ENCODE measurements at places on chromosomes 3 and 15. TPM values are rescaled to one million over a fixed set of nuclear protein-coding genes. Genes with fewer than 3 reads are reported as not detected.

DNA sequence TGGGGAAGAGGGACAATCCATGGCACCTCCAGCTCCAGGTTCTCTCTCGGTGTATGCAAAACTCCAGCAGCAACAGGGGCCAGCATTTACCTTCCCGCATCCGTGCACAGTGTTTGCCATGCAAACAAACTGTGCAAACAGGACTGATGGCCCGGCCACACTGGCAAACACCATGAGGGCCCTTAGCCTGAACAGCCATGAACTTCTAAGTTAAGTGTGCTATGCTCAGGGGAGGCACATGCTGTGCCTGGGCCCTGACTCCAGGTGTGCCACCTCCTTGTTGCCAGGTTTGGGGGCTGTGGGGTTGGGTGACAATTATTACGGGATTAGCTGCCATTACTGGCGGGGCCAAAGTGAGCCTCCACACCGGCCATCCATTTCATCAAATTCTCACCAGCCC is 57.5 kb downstream of the CACNA2D2 start:
- H3K27me3 ChIP-seq = no peaks in the 10 kb centered on the region
- DNase-seq = peak; percentile 89
- no peaks in the 10 kb centered on the region for H3K36me3 ChIP-seq
- H3K4me1 ChIP-seq = peaks cover 55% of the 10 kb centered on the region
- H3K4me3 ChIP-seq = no peak overlapping the region

GRCh38 chr15:71683411-71684274 is 126.7 kb upstream of the NR2E3 start:
- H3K4me3 ChIP-seq = no peak overlapping the region
- no peaks in the 10 kb centered on the region for H3K27me3 ChIP-seq
- peaks cover 6% of the 10 kb centered on the region for H3K4me1 ChIP-seq
- H3K36me3 ChIP-seq = no peaks in the 10 kb centered on the region

DNA sequence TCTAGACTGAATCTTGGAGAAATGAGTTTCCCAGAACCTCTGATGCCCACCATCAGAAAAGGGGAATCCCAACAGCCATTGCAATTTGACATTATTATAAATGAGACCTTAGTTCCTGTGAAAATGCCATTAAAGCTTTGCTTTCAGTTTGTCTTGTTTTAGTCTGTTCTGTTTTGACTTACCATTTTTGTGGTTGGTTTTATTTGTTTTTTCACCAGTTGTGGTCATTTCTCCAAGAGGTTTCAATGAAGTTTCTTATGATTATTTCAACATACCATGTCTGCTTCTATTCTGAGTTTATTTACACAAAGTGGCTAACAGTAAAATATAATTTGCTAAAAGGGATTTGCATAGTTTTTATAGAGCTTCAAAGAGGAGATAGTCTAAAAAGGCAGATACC is 175.0 kb upstream of the MCTP2 start:
- H3K36me3 ChIP-seq = no peaks in the 10 kb centered on the region
- no peak for DNase-seq
- H3K4me1 ChIP-seq = no peaks in the 10 kb centered on the region
- H3K27ac ChIP-seq = no peak overlapping the region

DNA sequence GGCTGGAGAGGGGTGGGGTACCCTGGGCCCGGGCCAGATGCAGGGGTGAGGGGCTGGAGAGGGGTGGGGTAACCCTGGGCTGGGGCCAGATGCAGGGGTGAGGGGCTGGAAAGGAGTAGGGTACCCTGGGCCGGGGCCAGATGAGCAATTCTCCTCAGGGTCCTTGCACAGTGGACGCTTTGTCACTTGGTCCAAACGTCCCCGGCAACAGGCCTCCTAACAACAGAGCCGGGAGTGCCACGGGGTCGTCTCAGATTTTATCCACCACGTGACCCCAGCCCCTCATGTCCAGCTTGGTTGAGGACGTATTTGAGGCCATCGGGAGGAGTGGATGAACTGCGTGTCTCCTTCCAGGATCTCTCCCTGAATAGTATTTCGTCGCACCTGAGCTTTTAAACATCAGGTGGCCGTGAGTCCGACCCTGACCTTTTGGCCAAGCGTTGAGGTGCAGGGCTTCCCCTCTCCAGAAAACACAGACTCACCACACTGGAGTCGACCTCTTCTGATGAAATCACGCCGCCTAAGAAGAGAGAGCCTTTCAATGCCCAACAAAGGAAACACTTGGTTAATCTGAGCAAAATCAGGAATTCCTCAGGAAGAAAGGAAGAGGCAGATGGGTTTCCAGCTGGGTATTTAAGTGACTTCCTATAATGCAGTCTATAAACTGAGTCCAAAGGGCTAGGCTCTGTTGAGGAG is 12.8 kb upstream of the LRRC15 start:
- no peaks in the 10 kb centered on the region for H3K4me1 ChIP-seq
- H3K27me3 ChIP-seq = peaks cover 11% of the 10 kb centered on the region
- no peak overlapping the region for H3K4me3 ChIP-seq
- H3K36me3 ChIP-seq = no peaks in the 10 kb centered on the region
- DNase-seq = peak; percentile 57
- no peak overlapping the region for H3K27ac ChIP-seq

GRCh38 chr3:51931756-51932155 is 9.9 kb downstream of the RRP9 start:
- H3K27me3 ChIP-seq = no peaks in the 10 kb centered on the region
- H3K4me1 ChIP-seq = no peaks in the 10 kb centered on the region
- no peak overlapping the region for H3K4me3 ChIP-seq
- no peak overlapping the region for H3K27ac ChIP-seq
- H3K36me3 ChIP-seq = peaks cover 44% of the 10 kb centered on the region

DNA sequence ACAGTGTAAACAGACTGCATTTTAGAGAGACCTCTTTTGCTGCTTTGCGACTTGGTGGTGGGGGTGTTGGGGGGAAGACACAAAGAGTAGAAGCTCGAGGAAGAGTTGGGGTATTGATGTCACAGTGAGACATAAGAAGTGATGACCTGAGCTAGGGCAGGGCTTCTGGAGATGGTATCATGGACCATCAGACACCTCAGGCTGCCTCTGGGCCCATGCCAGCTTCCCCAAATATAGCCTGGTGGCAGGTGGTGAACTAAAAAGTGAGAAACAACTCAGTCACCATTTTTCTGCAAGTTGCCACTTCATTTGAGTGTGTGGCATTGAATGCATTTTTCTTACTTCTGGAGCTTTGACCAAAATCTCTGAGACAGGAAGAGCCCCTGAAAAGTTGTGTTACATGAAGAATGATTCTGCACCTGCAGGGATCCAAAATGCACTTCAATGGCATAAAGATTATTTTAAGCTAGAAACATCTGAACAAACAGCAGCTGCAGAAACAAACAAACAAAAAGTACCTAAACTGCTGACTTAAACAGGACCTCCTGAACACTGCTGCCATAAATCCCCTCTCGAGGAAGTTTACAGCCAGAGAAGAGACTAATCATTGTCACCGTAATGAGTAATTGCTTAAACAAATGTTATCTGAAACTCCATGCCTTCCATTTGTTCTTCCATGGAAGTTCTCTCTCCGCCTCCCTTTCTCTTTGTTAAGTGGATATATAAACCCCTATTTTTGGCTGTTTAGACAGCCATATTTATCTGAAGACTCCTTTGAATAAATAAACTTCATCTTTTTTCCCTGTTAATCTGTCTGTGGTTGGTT is 15.2 kb upstream of the XIRP1 start:
- no peaks in the 10 kb centered on the region for H3K36me3 ChIP-seq
- H3K27me3 ChIP-seq = no peaks in the 10 kb centered on the region
- DNase-seq = no peak
- no peak overlapping the region for H3K4me3 ChIP-seq

DNA sequence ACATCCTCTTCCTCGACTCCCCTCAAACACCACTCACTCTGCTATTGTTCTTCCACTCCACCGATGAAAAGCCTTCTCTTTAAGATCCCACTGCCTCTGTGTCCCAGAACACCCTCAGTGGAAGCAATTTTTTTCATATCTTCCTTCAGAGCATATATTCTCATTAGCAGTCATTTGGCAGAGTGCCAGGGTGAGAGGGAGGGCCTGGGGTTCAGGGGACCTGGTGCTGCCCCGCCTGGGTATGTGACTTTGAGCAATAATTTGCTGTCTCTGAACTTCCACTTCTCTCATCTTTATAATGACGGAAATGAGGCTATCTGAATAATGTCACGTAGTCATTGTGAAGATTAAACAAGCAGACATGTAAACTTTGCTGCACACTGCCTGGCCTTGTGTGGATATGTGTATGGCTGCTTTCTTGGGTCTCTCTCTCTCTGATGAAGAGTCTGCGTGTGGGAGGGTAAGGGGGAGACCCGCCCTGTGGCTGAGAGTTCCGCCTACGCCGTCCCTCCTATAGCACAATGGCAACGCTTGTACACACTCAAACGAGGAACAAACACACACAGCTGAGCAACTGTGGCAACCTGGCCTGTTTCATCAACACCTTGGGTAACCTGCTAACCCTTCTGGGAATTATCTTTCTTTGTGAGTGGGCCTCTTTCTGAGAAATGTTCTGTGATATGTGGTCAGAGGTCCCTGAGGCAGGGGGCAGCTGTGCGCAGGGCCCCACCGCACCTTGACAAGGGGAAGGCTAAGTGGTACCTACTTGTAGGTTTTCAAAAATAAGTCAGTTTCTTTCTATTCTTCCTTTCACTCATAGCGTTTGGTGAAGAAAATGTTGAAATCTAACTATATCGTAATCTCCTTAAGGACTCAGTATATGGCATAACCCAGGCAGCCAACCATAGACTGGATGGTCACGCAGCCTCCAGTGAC is 369.8 kb downstream of the SV2B start:
- H3K27me3 ChIP-seq = no peaks in the 10 kb centered on the region
- no peak for DNase-seq
- H3K36me3 ChIP-seq = no peaks in the 10 kb centered on the region
- no peak overlapping the region for H3K27ac ChIP-seq

GRCh38 chr15:34336991-34337556 is 507 bp downstream of the SLC12A6 start:
- H3K4me1 ChIP-seq = peaks cover 33% of the 10 kb centered on the region
- H3K36me3 ChIP-seq = peaks cover 31% of the 10 kb centered on the region
- DNase-seq = no peak
- peak overlapping the region; percentile 73 for H3K4me3 ChIP-seq
- no peaks in the 10 kb centered on the region for H3K27me3 ChIP-seq

DNA sequence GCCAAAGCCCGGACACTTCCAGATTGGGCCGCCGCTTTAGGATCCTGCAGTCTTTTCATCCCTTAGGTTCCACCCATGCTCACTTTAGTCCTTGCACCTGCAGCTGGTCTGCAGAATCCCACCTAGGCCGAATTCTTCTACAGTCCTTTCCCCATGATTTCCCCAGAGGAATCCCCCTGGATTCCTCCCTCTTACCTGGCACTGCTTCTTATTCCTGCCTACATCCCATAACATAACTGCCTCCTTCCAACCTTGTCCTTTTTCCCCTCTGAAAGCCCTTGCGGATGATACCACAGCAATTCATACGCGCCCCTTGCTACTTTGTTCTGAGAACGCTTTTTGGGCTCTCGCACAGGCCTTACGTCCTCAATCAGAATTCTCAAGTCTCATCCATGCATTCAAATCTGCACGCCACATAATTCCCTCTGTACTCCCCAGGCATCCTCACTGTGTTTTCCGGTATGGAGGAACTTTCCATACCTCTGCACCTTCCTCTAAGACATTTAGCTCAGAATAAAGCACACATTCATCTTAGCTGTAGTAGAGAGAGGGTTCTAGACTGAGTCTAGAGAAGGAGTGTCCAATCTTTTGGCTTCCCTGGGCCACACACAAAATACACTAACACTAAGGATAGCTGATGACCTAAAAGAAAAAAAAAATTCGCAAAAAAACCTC is 619 bp downstream of the EIF2AK4 start:
- H3K27me3 ChIP-seq = no peaks in the 10 kb centered on the region
- no peak for DNase-seq
- H3K4me1 ChIP-seq = peaks cover 19% of the 10 kb centered on the region
- H3K27ac ChIP-seq = peak overlapping the region; percentile 93
- H3K36me3 ChIP-seq = peaks cover 3% of the 10 kb centered on the region
- H3K4me3 ChIP-seq = peak overlapping the region; percentile 71

DNA sequence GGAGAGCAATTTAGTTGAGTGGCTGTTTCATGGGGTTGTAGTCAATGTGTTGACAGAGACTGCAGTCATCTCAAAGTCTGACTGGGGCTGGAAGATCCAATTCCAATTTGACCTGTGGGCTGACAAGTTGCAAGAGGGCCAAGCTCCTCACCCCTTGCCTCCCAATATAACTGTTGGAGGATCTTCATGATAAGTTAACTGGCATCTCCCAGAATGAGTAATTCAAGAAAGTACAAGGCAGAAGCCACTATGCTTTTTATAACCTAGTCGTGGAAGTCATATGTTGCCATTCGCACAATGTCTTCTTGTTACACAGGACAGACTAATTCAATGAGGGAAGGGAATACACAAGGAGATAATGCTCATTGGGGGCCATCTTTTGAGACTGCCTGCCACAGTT is 29.1 kb downstream of the GPR15 start:
- no peak overlapping the region for H3K27ac ChIP-seq
- no peaks in the 10 kb centered on the region for H3K36me3 ChIP-seq
- H3K4me1 ChIP-seq = no peaks in the 10 kb centered on the region
- no peak for DNase-seq
- H3K27me3 ChIP-seq = no peaks in the 10 kb centered on the region
- H3K4me3 ChIP-seq = no peak overlapping the region

- no peaks in the 10 kb centered on the region for H3K27me3 ChIP-seq
- peaks cover 23% of the 10 kb centered on the region for H3K36me3 ChIP-seq
- H3K4me3 ChIP-seq = no peak overlapping the region
- H3K27ac ChIP-seq = no peak overlapping the region
- DNase-seq = no peak
- H3K4me1 ChIP-seq = peaks cover 4% of the 10 kb centered on the region
Observed at GRCh38 chr15:92109191-92109873, 255.8 kb downstream of the SLCO3A1 start.

DNA sequence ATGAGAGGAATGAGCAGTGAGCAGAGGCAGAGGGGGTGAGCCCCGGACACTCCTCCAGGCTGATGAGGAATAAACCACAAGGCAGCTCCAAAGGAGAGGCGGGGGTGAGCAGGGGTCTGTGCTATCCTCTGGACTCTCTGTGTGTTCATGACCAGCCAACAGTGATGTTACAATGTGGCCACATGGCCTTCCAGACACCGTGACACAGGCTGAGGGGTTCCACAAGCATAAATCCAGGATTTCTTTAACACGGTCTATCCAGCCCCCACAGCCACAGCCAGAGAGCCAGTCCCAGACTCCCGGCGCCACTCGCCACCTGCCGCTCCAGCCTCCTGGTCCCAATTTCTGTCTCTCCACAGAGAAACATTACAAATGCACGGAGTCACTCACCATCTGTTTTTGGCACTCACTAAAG is 24.4 kb downstream of the XXYLT1 start:
- DNase-seq = peak; percentile 20
- H3K4me3 ChIP-seq = no peak overlapping the region

Gene IL16
- 39.3 TPM for total RNA-seq

Gene TAGLN3
- total RNA-seq = not detected

Gene SCN10A
- total RNA-seq = not detected

Data from upper lobe of right lung (tissue), 1 donor.